Cerebellar nuclear complex (tissue), 1 donor: ENCODE measurements at places on chromosomes 4 and X.

DNA sequence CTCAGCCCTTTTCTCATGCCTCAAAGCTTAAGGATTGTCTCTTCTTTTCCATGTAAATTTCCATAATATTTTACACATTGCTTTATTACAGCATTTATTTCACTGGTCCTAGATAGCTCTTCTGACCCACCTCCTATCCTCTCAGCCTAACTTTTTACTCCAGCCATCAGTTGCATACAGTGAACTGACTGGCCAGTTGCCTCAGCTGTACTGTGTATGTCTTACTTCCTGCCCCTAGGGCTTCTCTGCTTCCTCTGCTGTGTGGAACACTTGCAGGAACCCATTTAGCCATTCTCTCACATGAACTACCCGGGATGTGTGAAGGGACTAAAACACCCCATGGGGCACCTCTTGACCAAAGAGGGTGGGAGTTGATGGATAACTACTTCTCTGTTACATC is 18.0 kb downstream of the C4orf33 start:
- no peak for DNase-seq

- DNase-seq = no peak
Observed at GRCh38 chr4:27343411-27343810, 482.8 kb downstream of the STIM2 start.

- DNase-seq = no peak
Observed at GRCh38 chr4:4456351-4456750, 69.4 kb downstream of the NSG1 start.

- no peak for DNase-seq
Observed at GRCh38 chrX:28586981-28587551, at the start of gene IL1RAPL1. Gene IL1RAPL1 (plus strand): TSS chrX:28587446.

- no peak for DNase-seq
Observed at GRCh38 chr4:48163746-48164145, 29.7 kb upstream of the TXK start.

DNA sequence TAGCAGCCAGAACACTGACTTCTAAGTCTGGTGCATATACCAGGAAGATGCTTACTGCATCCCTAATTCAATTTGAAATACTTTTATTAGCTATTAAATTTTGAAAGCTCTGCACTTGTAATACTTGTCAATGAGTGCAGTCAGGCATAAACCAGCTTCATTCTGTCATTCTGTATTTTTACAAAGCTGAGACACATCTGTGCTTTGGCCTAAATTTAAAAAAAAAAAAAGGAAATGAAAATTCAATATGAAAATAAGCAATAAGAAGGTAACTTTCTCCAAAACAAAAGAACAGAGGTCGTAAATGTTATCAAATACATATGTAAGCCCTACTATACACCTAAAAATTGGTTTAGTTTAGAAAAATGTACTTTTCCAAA is 7.0 kb downstream of the SMIM14 start:
- no peak for DNase-seq

- DNase-seq = no peak
Observed at GRCh38 chrX:118499295-118499694, 3.7 kb downstream of the DOCK11 start.

GRCh38 chr4:8308856-8309771 is 39.6 kb downstream of the HTRA3 start:
- no peak for DNase-seq

DNA sequence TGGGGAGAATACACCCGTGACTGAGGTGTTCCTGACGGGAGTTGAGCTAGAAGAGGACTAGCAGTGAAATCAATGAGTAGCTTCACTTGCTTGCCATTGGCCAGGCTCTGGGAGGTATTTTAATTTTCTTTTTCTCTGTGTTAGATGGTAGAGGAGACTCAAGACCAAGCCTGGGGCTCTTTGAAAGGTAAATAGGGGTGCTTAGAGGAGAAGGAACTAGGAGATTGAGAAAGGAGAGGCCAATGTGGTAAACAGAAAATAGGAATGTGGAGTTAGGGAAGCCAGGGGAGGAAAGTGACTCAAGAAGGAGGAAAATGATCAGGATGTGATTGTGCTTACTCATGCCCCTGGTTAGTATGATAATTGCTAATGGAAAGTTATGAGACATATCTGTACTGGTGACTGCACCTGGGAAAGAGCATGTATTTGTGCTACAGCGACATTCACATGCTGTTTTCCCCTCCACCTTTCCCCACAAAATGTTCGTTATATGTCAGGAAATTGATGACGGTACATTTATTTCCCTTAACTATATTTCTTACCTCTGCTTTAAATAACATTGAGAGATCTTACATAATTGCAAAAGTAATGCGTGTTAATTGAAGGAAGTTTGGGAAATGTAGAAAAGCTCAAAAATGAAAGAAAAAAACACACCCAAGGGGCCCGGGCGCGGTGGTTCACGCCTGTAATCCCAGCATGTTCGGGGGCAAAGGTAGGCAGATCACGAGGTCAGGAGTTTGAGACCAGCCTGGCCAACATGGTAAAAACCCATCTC is 16.9 kb upstream of the LRBA start:
- DNase-seq = no peak
